ENCODE measurements at places on chromosomes 2 and 18.

- DNase-seq, result no peak
These were observed 8.7 kb upstream of the GPR17 start for GRCh38 chr2:127637236-127637630.

DNA sequence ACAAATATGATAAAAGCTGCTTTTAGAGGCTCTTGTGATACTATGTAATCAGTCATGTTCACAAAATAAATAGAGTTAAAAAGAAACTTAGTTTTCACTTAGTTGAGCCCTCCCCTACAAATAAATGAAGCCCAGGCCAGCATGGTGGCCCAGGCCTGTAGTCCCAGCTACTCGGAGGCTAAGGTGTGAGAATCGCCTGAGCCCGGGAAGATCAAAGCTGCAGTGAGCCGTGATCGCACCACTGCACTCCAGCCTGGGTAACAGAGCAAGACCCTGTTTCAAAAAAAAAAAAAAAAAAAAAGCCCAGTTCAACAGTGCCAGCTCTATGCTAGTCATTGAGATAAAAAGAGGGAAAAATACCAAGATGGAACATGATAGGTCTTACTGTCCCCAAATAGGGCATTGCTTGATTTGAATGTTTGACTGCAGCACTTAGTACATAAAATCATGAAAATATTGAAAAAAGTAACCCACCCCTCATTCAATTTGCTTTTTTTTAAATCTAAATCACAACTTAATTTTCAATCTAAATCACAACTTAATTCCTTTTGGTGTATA, 1.5 kb downstream of the ASNSD1 start:
- no peak for DNase-seq

DNA sequence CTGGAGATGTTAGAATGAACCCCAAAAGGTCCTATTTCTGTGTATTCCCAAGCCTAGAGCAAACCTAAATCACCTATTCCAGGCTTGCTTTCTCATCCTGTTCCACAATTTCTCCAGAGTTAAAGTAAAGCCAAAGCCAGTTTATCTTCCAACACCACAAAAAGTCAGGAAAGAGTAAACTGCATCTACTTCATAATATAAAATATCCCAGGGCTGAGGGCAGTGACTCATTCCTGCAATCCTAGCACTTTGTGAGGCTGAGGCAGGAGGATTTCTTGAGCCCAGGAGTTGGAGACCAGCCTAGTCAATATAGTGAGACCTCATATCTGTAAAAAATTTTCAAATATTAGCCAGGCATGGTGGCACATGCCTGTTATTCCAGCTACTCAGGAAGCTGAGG, 241.4 kb downstream of the CDH20 start:
- no peak for DNase-seq

DNA sequence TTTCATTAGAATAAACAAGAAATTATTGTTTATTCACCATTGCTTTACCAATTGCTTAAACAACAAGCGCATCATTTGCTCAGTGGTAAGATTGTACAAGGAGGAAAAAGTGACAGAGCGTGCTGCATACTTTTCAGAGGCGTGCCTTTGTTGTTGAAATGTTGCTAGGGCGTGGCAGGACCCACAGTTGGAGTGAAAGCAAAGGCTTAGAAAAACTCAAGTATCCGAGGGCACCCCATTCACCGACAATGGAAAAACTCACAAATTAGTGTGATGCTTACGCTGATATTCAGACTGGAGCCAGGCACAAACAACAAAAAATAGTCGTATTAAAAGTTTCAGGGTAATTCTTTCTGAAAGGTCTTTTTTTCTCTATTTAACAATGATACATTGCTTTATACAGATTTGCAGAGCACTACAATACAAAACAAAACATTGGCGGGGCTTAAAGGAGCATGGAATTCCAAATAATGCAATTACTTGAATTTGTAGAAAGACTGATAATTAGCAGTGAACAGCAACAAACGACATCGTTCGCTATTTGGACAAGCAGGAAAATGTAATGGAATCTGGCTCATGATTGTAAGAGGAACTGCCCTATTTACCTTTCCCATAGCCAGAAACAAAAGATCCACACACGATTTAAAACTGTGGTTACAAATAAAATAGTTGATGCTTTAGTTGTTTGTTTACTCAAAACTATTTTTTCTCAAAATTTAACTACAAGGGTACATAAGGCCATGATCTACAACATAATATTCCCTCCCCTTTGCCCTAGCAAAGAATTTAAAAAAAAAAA, 37.8 kb upstream of the RTTN start:
- no peak for DNase-seq

DNA sequence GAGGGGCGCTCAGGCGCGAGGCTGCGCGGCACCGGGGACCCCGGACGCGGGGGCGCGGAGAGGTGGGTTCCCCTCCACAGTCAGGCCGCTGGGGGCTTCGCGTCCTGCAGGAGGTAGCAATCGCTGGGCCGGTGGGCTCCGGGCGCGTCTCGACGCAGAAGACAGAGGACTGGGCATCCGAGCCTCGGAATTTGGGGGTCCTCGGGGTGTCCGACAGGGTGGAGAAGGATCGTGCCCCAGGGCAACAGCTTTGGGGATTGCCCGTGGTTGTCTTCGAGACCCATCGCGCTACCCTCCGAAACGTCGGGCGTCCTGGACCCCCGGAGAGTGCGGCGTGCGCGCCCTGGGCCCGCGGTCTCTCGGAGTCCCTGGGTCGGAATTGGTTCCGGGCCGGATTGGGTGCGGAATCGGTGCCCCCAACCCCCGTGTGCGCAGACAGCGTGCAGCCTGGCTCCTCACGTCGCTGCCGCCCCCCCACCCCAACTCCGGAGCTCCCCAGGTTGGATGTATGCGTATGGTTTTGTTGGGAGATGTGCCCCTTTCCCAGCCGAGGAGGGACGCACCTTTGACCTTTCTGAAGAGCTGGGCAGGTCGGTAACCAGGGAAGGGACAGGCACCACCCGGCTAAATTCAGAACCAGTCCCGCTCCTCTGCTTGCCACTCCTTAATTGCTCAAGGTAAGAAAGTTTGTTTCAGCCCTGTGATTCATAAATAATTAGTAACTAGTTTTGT, 750 bp downstream of the NPAS2 start:
- no peak for DNase-seq

- no peak for DNase-seq
These were observed 88.4 kb downstream of the LYPD1 start for GRCh38 chr2:132581591-132581990.

- no peak for DNase-seq
These were observed 3.9 kb downstream of the TWIST2 start for GRCh38 chr2:238851761-238852160.

- DNase-seq, result no peak
These were observed 93.8 kb downstream of the ICOS start for GRCh38 chr2:204030322-204030721.

- no peak for DNase-seq
These were observed 60.3 kb downstream of the EIPR1 start for GRCh38 chr2:3317277-3317685.

DNA sequence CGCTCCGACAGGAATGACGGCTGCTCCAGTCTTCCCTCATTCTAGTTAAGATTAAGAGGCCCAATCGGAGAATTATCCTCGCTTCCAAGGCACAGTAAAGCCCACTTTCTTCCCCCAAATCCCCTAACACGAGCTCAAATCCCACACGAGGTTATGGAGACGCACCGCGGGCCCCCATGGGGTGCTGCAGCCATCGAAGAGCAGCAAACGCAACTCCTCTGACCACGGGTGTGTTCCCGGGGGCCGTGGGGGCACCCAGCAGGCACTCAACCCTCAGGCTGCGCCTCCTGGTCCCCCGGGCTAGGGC, 446 bp downstream of the COPS9 start:
- DNase-seq, result no peak

DNA sequence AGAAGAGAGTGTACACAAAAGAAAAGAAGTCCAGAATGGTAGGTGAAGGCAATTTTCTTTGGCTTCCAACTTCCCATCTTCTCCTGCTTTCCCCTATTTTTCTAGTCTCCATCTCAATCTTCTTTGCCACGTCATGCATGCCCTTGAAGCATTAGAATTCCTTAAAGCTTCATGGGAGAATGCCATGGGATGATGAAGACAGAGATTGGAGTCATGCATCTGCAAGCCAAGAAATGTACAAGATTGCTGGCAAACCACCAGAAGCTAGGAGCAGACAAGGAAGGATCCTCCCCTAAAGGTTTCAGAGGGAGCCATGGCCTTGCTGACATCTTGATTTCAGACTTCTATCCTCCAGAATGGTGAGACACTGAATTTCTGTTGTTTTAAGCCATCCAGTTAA, 305.9 kb downstream of the HRH4 start:
- DNase-seq, result no peak

DNA sequence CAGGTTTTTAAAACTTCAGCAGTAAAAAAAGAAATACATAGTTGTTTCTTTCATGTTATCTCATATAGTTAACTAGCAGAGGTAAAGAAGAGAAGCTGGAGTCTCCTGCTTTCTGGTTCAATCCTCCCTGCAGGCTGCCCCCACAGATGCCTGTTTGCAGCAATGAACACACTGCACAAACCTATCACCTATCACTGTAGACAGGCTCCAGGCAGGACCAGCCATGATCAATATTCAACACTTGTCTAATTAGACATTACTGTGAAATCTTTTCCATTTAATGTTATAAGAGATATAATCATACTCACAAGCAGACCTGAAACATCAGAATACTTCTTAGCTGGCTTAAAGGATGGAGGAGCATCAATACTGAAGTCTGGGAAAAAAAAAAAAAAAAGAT, 19.8 kb downstream of the INO80C start:
- no peak for DNase-seq

GRCh38 chr18:65487569-65487968, 263.2 kb upstream of the CDH7 start:
- no peak for DNase-seq

GRCh38 chr2:212381428-212382102, 157.0 kb downstream of the ERBB4 start:
- no peak for DNase-seq

DNA sequence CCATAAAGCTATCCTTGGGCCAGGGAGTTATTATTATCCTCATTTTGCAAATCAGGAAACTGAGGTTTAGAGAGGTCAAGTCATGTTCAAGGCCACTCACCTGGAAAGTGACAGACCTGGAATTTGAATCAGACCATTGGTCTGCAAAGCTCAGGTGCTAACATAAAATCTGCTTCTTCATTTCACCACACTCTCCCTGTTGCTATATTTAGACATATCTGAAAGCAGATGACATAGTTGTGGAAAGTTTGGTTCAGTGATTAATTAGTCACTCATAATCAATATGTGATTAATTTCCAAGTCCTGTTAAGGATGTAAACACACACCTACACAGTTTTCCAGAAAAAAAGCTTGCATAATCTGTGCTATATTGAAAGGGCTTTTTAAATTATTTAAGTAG, 57.4 kb downstream of the LINC00305 start:
- no peak for DNase-seq

GRCh38 chr18:36375118-36375517, 77.6 kb downstream of the FHOD3 start:
- no peak for DNase-seq

DNA sequence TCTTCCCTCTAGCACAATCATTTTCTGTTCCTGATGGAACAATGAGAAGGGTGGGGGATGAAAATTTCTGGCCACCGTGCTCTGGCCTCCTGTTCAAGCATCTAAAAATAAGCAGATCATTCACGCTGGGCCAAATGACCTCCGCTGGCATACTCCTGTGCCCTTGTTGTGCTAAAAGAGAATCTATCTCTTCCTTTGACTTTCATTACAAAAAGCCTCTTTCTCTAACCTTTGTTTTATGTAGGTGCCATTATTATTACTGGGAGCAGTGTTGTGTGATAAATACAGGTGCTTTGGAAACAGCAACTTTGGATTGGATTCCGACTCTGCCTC, 44.6 kb upstream of the B3GNT2 start:
- DNase-seq, result no peak

GRCh38 chr2:52775674-52776073, 991.9 kb upstream of the CHAC2 start:
- DNase-seq, result no peak

GRCh38 chr2:3265981-3266924, 111.4 kb downstream of the EIPR1 start:
- DNase-seq, result no peak

DNA sequence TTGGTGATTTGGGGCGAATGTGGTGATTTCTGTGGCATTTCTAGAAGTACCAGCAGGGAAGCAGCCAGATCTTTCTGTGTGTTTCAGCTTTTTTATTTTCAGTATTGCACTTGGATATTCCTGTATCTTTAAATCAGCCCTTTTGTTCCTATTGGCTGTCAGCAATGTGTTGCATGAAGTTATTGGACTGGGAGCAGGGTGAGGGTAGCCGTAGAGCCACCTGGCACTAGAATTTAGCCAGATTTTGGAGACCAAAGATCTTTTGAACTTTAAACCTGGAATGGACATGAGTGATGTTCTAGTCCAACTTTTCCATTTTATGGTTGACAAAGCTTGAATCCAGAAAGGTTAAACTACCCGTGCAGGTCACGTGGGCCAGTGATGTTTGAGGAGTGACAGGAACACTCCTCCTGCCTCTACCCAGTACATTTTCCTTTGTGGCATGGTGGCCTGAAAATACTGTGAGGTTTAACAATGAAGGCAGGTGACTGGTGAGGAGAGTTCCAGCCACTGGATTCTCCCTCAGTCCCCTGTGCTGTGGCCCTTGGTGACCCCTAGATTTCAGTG, 122.3 kb downstream of the NEDD4L start:
- no peak for DNase-seq

GRCh38 chr2:200455958-200456421, 53.9 kb downstream of the KCTD18 start:
- DNase-seq, result no peak

GRCh38 chr2:86025976-86026743, 79.5 kb downstream of the POLR1A start:
- DNase-seq, result no peak

GRCh38 chr2:10826026-10826425, 13.4 kb upstream of the PDIA6 start:
- DNase-seq, result no peak

- no peak for DNase-seq
These were observed 255.4 kb downstream of the ALPK2 start for GRCh38 chr18:58373481-58373880.

DNA sequence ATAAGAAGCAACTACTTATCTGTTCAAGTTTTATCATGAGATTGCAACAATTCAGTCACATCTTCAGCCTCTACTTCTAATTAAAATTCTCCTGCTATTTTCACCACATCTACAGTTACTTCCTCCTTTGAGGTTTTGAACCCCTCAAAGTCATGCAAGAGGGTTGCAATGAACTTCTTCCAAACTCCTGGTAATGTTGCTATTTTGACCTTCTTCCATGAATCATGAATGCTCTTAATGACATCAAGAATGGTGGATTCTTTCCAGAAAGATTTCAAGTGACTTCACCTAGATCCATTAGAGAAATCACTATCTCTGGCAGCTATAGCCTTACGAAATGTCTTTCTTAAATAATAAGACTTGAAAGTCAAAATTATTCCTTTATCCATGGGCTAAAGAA, 1052.8 kb upstream of the NRXN1 start:
- DNase-seq, result no peak

- DNase-seq, result no peak
These were observed 56.1 kb upstream of the CDCA7 start for GRCh38 chr2:173298536-173299097.

DNA sequence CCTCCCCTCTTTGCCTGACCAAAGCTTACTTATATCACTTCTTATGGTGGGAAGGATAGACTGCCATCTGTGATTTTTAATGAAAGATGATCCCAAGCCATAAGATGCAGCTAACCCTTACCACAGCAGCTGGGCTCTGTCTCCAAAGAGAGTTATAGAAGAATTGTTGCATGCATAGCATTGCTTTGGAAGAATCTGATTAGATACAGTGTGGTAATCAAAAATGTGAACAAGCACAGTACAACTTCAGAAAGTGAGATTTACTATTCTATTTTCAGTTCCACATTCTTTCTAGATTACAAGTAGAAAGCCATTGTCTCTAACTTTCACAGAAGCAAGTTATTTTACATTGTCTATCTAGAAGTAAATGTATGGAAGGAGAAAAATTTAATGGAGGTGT, 129.0 kb upstream of the ACVR2A start:
- no peak for DNase-seq

Measured in brain pericyte (primary cell).